ENCODE measurements at places on chromosomes 7 and 10.

- DNase-seq = no peak
Measured at GRCh38 chr10:131994435-131994834, 12.7 kb upstream of the BNIP3 start.

- DNase-seq = no peak
Measured at GRCh38 chr10:123044391-123044790, 35.6 kb downstream of the ACADSB start.

DNA sequence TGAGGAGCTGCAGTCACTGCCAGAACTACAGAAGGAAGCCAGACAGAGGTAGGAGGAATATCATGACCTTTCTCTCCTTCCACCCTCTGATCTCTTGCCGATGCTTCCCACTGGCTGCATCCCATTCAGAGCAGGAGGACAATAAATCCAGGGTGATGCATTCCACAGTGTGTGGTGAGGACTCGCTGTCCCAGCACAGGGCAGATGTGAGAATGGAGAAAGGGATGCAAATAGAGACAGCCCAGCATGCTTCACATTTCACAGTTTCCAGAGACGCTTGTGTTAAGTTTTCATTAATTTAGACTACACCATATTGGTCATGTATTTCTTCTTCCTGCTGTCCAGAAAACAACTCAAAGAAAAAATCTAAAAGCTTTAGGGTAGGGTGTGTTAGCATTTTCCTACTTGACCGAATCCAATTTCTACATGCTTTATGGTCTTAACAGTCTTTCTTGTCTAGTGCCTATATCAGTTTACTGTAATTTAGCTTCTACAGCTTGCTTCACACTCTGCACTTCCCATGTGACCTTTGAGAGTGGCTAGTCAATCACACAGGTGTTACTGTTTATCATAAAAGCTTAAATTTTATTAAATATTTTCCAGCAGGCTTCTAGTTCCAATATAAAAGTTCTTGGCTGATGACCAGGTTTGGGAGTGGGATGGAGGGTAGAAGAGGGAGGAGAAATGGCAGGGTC lies 155.6 kb downstream of the RAPGEF5 start:
- no peak for DNase-seq

GRCh38 chr7:13047061-13047460 lies 359.6 kb downstream of the ARL4A start:
- no peak for DNase-seq

DNA sequence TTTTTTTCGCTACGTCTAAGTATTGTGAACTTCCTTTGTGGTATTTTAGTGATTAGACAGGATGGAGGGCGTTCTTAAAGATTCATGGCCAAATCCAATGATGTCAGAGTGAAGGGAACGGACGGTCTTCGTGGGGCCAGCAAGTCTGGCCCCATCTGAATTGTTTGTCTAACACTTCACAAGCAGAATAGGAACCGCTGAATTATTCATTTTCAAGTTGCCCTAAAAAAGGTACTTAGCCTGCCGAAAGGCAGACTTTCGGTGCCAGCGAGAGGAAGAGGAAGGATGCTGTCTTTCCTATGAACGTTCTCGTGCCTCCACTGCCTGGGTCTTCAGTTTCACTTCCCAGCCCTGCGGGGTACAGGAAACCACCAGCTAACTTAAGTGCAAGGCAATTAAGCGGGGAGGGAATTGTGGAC lies 145.7 kb upstream of the SH2B2 start:
- no peak for DNase-seq

- no peak for DNase-seq
Measured at GRCh38 chr7:153847828-153848227, 204.4 kb upstream of the DPP6 start.

- DNase-seq = no peak
Measured at GRCh38 chr10:112767156-112767555, 182.9 kb upstream of the TCF7L2 start.
